NCI-H446 treated with DMSO at 0.1 percent for 48 hours (cell line): ENCODE measurements at places on chromosomes 16 and 17.
A peak's percentile ranks its signal among the peaks of the same experiment; 100 is the strongest.

GRCh38 chr16:81261049-81261648 is 22.7 kb downstream of the BCO1 start:
- DNase-seq, result no peak

DNA sequence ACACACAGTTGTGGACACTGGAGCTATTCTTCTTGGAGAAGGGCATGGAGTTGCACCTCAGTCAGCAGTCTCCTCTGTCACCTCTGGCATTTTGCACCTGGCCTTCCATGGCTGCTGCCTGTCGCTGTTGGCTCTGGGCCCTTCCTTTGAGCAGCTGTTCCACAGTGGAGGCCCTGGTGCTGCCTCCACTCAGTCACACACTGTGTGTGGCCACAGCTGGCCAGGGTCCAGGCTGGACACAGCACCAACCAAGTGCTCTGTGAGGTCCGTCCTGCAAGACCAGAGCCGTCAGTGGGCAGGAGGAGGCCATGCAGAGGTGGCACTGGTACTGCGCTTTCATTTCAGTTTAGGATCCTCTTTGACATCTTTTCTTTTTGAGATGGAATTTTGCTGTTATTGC is 21.6 kb upstream of the MED9 start:
- DNase-seq, result no peak

DNA sequence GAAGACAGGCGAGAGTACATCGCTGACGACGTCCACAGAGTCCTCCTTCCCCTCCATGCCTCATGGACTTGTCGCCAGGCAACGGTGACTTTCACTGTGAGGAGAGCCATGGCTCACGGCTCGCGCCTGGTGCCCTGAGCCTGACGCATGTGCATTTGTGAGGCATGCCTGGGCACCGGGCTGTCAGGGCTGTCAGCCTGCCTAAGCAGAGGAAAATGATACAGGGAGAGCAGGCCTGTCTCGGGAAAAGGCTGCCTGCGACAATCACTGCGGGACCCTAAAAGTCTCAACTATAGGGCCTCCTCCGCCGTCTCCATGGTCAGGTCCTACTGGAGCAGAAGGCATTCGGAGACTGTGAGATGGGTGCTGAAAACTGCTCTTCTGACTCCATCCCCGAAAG is 135.5 kb upstream of the WSB1 start:
- no peak for DNase-seq

GRCh38 chr17:67080804-67081203 is 36.5 kb downstream of the CACNG1 start:
- no peak for DNase-seq

GRCh38 chr17:74457146-74457819 is 9.2 kb upstream of the CD300A start:
- peak; percentile 15 for DNase-seq

GRCh38 chr16:3577302-3577752 is at the start of gene NLRC3:
Gene NLRC3, minus strand, starts transcription at chr16:3577403. Its CDS starts 12,367 bp downstream, at chr16:3565036.
- no peak for DNase-seq

DNA sequence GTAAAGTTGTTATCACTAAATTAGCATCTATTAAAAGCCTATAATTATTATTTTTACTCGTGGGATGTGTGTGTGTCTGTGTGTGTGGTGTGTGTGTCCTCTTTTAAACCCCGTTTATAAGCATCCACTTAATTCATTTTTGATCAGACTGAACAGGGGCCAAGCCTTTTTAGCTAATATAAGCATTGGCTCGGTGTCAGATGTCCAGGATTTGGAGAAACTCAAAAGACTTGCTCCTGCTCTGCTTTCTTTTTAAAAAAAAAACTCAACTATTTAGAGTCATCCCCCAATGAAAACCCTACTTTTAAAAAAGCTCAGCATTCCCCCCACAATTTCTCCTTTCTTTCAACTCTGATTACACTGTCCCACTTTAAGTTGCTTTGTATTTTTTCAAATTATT is 459.3 kb upstream of the MAF start:
- no peak for DNase-seq

DNA sequence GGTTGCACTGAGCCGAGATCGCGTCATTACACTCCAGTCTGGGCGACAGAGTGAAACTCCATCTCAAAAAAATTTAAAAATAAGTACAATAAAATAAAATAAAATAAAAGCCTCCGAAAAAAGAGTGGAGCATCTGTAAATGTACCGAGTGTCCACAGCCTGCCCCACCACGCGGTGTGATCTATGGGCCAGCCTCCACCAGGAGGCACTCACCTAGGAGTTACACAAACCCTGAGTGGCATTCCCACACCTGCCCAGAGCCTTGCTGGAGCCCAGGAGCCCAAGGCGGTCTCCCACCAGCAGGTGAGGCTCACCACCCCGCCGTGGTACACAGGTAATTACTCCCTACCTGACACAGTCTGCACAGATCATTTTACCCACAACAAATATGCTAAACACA is 183.2 kb downstream of the ZNF423 start:
- DNase-seq, result no peak

- peak; percentile 63 for DNase-seq
Measured at GRCh38 chr16:12252616-12253015, 276.1 kb downstream of the SNX29 start.

DNA sequence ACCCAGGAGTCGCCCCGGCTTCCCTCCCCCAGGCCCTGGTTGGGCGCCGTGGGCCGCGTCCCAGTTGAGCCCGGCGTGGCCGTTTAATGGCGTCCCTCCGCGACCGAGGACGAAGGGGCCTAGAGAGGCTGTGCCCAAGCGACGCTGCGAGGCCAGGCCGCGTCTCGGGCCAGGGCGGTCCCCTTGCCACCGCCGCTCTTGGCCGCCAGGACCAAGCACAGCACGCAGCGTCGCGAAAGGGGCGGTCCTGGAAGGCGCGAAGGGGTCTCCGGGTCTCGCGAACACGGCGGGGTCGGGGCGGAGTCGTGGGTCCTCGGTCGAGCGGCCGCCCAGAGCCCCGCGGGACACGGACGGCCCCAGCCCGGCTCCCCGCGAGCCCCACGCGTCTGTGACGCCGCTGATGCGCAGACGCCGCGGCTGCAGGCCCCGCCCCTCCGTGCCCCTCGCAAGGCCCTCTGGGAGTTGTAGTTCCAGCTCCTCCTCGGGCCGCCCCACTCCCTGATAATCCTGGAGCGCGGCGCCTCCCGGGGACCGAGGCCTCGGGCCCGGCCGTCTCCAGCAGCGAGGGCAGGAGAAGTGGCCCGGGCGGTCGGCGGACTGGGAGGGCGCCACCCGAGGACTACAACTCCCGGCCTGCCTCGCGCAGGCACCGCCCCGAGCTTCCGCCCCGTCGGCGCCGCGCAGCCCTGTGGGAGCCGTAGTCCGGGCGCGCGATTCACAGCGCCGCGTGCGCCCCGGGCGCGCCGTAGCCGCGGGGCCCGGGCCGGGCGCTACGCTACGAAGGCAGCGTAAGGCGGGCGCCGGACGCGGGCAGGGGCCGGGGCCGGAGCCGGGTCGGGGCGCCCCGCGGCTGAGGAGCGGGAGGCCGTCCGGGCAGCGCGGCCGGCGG is at the start of gene CAPN15:
CAPN15 (plus strand) TSS at position 698 of the 889 bp plus-strand sequence. CDS start 19,127 bp downstream, outside the sequence.
- DNase-seq, result peak; percentile 70

- DNase-seq, result no peak
Measured at GRCh38 chr16:8806272-8806983, 8.8 kb downstream of the PMM2 start.

GRCh38 chr16:3922241-3922640 is 41.7 kb upstream of the CREBBP start:
- DNase-seq, result no peak

GRCh38 chr17:79932451-79933306 is 93.4 kb upstream of the CBX4 start:
- DNase-seq, result no peak

DNA sequence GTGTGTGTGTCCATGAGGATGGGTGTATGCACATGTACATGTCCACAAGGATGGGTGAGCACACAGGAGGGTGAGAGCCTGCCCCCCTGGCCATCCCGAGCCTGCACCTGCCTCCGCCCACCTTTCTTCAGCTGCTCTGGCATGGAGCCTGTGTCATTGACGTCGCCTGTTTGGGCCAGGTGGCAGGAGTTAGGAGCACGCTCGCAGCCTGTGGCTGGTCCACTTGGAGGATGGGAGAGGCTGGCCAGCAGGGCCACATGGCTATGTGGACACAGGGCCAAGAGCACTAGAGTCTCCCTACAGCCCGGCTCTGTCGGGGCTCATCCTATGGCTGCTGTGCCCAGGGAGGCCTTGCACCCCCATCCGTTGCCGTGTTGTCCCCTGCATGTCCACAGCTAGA is 21.4 kb downstream of the BAHCC1 start:
- no peak for DNase-seq

DNA sequence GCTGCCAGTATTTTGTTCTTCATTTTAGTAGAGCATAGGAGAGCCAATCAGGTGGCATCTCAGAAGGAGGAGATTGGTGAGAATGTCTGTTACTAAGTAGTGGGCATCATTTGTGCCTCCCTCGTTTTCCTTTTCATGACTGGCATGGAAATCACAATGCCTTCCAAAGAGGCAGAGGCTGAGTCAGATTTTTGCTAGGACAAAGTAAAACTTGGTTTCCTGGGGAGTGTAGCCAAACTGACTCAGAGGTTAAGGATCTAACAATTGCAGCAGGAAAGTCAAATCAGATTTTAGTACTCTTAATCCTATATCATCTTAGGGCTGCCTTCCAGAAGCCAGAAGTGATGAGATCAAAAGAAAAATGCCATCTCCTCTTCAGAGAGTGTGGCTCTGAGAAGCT is 138.7 kb downstream of the ANKFN1 start:
- DNase-seq, result no peak

- no peak for DNase-seq
Measured at GRCh38 chr17:83136156-83136555, 56.7 kb downstream of the METRNL start.

- DNase-seq, result no peak
Measured at GRCh38 chr17:49922095-49922494, 46.9 kb upstream of the DLX4 start.

- no peak for DNase-seq
Measured at GRCh38 chr17:33447090-33447489, 154.0 kb upstream of the ASIC2 start.

- DNase-seq, result no peak
Measured at GRCh38 chr17:77769215-77769614, 189.3 kb upstream of the TNRC6C start.

- DNase-seq, result no peak
Measured at GRCh38 chr17:81189670-81190530, 23.9 kb upstream of the AATK start.

DNA sequence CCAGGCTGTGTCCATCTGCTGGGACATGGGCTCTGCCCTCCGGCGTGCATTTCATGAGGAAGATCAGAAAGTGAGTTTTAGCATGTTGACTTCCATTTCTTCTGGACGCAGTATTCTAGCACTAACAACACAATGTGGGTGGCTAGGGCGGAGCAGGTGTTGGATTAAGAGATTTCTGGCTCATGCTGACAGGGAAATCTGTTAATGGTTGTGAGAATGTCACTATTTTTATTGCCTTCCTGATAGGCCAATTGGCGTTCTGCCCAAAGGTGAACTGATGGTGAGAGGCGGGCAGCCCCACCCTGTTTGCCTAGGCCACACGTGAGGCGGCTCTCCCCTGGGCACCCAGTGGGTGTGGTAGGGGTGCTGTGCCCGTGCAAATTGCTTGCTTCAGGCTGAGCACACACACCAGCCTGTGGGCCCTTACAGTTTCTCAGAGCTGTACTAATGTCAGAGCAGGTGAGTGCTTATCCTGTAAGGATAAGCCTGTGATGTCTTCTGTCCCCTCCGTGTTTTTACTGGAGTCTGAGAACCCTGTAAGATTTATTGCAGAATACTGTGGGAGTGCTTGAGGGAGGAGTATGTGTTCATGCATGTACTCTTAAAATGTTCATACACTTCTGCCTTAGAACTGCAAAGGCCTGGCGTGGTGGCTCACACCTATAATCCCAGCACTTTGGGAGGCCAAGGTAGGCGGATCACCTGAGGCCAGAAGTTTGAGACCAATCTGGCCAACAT is 30.9 kb downstream of the PGS1 start:
- no peak for DNase-seq

DNA sequence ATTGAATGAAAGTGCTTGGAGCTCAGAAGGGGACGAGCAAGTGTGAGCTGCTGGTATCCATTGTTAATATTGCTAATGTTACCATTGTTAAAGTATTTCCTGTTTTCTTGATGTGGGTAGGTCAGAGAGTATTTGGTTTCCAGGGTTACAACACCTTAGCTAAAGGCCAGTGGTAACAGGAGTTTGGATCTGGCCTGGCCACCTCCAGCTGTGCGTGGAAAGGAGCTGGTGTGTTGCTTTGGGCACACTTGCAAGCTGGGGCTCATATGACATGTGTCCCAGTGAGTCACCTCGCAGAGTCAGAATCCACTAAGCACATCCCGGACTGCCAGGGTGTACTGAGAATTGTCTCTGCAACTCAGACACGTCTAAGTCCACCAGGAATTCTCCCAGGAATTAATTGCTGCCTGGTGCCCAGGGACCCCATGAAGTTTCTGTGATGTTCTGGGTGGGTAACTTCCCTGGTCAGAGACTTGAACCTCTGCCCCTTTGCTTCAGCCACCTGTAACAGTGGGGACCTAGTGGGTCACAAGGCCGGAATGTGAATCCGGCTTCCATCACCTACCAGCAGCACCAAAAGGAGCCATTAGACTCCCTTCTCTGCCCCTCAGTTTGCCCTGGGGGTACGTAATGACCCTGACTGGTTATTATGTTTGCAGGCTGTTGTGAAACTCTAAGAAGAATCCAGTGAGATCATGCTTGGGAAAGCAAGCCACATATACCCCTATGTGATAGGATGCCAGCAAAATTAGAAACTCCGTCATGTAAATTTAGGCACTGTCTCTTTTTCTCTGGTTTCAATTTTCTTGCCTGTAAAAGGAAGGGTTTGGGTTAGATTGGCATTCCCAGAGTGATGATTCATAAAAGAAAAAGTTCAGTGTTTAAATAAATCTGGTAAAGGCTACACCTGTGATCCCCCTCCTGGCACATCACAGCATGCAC is 12.8 kb downstream of the SLC6A2 start:
- no peak for DNase-seq

- DNase-seq, result no peak
Measured at GRCh38 chr17:44733753-44734152, 25.0 kb upstream of the ADAM11 start.

- peak; percentile 2 for DNase-seq
Measured at GRCh38 chr16:48613061-48613957, 3.3 kb upstream of the N4BP1 start.

DNA sequence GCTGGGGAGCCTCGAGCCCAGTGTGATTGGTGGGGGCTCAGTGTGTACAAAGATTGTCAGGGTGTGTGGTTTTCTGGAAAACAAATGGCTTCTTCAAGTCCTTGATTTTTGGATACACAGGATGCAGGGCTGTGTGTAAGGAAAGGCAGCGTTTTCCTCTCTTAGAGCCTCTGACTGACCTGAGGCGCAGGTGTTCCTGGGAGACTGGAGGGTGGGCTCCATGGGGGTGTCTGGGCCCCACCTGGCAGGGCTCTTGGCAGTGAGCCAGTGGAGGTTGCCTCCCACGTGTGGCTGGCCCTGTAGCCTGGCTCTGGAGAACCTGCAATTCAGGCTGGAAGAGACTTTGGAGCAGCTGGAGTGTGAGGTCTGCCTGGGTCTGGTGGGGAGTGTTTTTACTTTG is 5.0 kb downstream of the FOXK2 start:
- DNase-seq, result no peak
